ENCODE measurements at places on chromosomes 12 and 14. TPM values are rescaled to one million over a fixed set of nuclear protein-coding genes. Genes with fewer than 3 reads are reported as not detected.

Gene BDKRB2
- 0.57 TPM for total RNA-seq

Gene CYP27B1
- total RNA-seq = not detected

DNA sequence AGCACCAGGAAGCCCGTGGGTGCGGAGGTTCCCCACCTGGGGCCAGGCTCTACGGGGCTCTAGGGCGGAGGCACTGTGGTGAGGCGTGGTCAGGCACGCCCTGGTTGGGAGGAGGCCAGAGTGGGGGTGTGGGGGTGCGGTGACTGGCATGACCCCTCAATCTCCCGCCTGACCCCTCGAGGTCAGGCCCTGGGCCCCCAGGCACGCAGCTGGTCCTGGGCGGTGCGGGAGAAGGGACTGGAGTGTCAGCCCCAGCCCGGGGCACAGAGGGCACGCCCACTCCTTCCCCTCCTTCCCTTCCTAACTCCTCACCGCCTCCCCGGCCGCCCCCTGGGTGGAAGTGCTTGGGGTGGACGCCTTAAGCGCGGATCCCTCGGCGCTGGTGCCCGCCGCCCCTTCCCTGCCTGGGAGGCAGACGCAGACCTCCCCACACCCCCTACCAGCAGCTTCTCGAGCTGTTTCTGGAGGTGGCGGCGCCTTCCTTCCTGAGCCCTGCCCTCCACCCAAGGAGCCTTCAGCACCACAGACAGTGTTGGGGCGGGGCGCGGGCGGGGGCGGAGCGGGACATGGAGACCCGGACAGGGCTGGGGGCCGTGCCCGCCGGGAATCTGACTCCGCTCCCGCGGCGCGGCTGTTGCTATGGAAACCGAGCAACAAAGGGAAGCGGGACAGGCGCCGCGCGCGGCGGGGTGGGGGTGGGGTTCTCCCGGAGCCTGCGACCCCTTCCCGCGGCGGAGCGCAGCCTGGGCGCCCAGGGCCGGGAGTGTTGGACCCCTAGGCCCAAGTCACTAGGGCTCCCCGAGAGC, 741 bp upstream of the CRIP2 start:
- DNase-seq = peak; percentile 98

DNA sequence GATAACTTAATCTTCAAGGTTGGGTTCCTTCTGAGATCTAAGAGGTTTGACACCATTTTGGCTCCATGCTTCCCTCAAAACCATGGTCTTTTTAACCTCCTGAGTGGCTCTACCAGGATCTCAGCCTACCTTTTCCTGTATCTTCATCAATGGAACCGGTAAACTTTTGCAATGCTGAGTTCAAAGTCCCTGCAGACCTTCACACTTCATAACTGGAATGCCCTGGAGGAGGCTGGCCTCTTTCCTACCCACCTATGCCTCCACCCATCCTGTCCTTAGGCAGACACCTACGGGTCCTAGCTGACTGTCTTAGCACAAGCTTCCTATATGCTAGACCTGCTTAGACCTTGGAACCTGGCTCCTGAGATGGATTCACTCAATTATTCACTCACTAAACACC, 89.5 kb upstream of the EEA1 start:
- DNase-seq = no peak

DNA sequence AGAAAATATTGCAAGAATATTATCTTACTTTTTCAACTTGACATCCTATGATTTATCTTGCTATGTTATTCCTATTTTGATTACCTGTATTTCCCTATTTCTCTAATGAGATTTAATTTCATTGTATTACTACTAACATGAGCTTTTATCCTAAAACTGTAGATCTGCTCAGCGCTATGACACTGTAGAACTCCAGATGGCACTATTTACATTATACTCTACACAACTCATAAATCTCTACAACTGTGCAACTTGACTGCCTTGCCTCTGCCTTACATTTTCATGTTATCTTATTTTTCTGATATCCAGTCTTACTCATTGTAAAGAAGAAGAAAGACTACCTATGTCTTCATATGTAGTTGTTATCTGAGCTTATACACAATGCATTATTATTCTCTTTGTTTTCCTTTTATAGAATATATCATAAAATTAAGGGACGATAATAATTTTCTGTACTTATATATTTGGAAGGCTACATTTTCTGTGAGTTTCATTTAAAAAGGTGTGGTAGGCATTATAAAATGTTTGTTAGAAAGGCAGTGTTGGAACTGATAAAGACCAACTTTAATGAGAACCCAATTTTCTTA, 24.1 kb downstream of the NUP37 start:
- no peak for DNase-seq

- DNase-seq = no peak
Observed at GRCh38 chr12:55693323-55694187, 14.1 kb downstream of the ITGA7 start.

DNA sequence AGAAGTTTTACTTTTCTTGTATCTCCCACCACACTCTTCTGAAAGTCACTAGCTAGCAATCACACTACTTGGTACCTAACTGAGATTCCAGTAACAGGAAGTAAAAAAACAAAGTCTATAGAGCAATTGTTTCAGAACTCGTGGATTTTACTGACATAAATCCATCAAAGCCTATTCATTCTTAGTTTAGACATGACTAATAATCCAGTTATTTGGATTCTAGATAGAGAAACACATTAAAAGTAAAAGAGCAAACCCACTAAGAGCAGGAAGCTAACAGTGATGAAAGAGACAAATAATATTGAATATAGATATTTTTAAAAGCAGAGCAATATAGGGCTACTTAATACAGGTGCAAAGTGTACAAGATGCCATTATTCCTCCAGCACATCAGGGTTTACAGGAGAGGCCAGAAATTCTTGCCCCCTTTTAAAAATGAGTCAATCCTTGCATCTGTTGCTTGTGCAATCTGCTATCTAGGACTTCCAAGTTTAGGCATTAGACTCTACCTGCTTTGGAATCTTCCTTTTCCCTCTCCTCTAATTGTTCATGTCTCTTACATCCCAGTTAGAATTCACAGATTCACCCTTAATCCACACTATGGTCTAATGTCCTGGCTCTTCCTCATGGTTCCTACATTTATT, 6.0 kb downstream of the HEATR5A start:
- no peak for DNase-seq
